CMK (cell line): ENCODE measurements at places on chromosomes 11 and 22.

DNA sequence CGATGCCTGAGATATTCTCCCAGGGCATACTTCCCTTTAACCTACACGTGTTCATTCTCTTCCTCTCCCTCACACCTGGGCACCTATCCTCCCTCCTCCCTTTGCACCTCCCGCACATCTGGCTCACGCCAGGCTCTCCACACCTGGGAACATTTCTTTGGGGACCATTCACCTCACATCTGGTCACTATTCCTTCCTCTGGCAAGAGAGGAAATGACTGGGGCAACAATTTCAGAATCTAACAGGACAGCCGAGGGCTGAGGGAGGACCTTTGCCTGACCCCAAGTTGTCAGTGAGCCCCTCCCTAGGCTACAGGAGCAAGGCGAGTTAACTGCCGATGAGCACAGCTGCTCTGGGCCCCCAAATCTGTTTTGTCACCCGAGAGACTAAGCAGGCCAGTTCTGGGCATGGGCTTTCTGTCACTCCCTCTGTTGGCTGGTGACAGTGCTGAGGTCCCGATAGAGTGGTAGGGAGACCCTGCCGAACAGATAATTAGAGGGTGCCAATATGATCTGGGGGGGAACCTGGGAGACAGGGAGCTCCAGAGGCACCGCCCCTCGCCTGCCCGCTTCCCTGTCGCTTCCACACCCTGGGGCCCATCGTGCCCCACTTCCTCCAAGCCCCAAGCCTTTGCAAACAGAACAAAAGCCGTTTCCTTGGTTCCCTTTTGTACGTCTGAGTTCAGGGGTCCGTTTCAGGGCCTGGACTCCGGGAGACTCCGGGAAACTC, 45.6 kb downstream of the EIF3F start:
- no peak for DNase-seq

- DNase-seq = no peak
Observed at GRCh38 chr11:121104312-121104762, 3.3 kb downstream of the TECTA start.

GRCh38 chr22:27269751-27270543, 531.6 kb downstream of the MN1 start:
- DNase-seq = no peak

- DNase-seq = no peak
Observed at GRCh38 chr11:79066456-79067351, 374.1 kb downstream of the TENM4 start.

DNA sequence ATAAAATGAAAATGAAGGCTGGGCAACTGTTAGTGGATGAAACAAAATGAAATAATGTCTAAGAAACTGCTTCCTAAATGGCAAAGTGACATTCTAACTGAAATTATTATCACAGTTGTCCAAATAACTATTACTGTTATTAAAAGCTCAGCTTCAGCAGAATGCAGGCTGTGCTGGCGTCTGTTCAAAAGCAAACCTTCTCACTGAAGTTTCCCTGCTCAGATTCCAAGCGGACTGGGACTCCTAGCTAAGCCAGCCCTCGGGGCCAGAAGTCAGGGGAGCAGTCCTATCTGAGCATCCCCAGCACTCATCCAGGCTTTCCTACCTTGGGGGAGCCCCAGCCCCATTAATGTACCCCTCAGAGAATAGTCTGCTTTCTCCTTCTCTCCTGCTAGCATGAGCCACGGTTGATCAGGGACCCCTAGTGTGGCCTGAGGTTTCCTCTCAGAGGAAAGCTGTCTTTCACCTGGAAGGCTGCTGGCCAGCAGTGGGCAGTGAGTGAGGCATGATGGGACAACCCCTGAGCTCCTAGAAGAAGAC, 1167.3 kb downstream of the TBC1D22A start:
- DNase-seq = no peak

- no peak for DNase-seq
Observed at GRCh38 chr22:50544746-50545253, 899 bp upstream of the KLHDC7B start.

DNA sequence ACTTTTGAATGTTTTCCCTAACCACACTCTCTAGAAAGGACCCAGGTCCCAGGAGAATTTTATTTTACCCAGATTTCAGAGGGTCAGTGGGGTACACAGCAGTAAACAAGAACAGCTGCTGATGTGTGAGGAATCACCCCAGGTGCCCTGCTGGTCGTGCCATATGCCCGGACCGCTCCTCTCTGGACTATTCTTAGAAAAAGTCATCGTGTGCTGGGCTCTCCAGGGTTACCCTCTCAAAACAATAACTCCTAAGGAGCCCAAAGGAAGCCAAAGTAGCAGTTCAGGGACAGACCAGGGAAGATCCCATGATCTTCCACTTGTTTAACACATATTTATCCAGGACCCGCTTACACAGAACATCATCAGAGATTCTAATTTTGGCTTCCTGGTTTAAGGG, 29.7 kb downstream of the LRP4 start:
- DNase-seq = no peak
